ENCODE measurements at places on chromosomes 3 and 15.

DNA sequence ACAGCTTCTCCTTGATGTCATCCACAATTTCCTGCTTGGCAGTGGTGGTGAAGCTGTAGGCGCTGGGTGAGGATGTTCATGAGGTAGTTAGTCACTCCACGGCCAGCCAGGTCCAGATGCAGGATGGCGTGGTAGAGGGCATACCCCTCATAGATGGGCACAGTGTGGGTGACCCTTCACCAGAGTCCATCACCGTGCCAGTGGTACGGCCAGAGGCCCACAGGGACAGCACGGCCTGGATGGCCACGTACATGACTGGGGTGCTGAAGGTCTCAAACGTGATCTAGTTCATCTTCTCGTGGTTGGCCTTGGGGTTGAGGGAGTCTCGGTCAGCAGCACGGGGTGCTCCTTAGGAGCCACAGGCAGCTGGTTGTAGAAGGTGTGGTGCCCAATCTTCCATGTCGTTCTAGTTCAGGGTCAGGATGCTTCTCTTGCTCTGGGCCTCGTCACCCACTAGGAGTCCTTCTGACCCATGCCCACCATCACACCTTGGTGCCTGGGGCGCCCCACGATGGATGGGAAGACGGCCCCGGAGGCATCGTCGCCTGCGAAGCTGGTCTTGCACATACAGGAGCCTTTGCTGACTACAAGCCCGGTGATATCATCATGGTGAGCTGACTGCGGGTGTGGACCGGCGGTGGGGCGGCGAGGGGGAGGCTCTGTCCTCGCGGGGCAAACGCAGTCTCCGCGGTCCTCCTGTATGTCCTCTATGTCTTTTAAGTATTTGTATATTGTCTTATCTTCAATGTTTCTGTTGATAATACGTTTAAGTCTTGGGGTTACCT, 1119.0 kb downstream of the NAALADL2 start:
- DNase-seq = no peak

DNA sequence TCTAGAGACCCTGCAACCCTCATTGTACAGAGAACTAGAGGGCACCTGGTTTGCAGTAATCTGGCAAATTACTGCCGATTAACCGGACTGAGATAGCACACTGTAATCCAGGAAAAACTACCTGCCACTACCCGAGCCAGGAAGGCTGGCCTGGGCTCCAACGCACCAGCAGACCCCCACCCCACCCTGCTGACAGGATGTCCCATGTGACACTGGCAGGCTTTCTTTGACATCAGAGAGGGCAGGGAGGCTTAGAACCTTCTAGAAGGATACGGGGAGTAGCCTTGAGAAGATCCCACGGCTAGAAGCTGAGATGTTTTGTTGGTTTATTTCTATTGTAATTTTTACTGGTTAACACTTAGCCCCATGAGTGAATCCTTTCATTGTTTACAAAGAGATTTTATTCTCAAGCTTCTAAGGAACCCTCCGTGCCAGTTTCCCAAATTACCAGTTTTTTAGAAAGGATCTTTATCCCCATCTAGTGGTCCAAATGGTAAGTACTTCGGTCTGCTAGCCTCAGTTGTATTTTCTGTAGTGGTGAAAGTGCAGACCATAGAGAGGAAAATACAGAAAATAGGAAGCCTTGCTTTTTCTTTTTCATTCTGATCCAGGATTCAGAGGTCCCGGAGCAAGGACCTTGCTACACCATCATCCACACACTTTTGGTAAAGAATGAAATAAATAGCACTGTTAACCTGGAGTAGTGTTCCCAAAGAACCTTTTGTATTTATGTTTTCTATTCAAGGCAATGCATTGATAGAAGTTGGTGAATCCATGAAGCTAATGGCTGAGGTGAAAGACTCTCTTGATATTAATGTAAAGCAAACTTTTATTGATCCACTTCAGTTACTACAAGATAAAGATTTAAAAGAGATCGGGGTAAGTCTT, 81.9 kb upstream of the ADAMTSL3 start:
- DNase-seq = peak; percentile 13

DNA sequence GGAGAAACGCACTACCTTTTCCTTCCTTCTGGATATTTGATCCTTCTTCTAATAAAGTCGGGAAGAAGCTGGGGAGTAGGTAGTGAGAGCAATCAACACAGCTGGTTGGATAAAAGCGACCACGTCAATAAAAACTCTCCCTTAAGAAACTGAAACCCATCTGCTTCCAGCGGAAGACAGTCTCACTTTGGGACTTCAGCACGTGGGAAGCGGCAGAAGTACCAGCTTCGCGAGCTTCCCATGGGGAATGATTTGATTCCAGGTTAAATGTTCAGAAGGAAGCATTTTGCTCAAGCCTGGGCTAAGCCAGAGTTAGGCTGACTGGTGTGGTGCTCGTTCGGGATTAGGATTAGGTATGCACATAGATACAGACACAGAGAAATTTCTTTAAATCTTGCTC, 262.3 kb upstream of the LYSMD4 start:
- DNase-seq = no peak

GRCh38 chr3:74124782-74125181, 489.7 kb downstream of the CNTN3 start:
- no peak for DNase-seq

DNA sequence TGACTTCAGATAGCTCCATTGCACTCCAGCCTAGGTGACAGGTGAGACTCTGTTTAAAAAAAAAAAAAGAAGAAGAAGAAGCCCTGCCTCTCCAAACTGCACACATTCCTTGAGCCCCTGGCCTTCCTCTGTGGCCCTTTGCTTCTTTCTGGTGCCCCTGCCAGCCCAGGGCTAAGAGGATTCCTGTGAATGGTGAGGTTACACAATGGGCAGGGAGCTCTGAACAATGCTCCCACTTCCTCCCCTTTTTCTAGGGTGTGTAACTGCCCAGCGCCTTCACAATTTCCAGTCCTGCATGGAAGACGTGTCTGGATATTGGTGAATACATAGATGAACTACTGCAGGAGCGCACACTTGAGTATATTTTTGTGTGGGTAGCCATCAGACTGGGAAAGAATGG, 3.6 kb upstream of the AMOTL2 start:
- no peak for DNase-seq

DNA sequence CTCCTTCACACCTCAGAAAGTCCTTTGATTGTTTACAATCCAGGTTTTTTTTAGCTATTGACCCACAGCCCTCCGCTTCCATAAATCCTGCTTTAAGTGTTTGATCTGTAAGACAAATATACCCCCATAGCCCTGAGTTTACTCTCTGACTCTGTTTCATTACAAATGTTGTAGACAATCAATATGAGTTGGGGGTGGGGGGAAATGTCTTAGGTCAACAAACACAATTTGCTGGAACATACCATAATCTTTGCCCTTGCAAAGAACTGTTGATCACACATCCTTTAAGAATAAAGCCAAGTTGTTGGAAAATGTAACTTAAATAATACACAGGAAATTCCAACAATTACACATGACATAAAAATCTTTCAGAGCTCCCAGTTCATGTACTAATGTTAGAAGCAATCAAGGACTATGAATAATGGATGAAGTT, 301.8 kb upstream of the SEMA6D start:
- DNase-seq = no peak

DNA sequence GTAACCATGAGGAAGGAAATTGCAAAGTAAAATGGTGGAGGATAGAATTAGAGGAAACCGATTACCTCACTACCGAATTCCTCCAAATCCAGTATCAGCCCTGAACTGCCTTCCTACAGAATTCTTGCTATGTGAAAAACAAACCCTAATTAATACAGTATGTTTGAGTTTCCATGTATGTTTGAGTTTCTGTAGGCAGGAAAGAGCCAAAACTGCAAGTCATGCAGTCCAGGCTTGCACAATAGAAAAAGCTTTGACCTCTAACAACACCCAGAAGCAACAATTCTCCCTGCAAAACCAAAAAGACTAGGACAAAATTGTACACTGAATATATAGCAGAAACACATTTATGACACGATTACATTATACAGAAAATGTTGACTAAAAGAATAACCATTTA, 614.8 kb downstream of the DIPK2A start:
- peak; percentile 84 for DNase-seq

GRCh38 chr3:98556164-98557130, 24.7 kb downstream of the GPR15 start:
- DNase-seq = no peak

- DNase-seq = no peak
Measured at GRCh38 chr3:72259755-72260587, 475.0 kb upstream of the PROK2 start.

DNA sequence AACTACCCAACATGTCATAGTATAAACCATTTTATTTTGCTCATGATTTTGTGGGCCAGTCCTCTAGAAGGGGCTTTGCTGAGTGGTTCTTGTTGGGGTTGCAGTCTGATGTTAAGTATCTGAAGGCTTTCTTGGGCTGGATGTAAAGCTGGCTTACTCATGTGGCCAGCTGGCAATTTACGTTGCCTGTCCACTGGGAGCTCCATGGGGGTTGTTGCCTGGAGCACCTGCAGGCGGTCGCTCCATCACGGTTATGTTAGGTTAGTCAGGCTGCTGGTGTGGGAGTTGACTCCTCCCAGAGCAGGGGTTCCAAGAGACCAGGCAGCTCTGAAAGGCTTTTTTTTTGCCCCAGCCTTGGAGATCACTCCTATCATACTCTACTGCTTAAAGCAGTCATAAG, 98.1 kb downstream of the NR1D2 start:
- no peak for DNase-seq

DNA sequence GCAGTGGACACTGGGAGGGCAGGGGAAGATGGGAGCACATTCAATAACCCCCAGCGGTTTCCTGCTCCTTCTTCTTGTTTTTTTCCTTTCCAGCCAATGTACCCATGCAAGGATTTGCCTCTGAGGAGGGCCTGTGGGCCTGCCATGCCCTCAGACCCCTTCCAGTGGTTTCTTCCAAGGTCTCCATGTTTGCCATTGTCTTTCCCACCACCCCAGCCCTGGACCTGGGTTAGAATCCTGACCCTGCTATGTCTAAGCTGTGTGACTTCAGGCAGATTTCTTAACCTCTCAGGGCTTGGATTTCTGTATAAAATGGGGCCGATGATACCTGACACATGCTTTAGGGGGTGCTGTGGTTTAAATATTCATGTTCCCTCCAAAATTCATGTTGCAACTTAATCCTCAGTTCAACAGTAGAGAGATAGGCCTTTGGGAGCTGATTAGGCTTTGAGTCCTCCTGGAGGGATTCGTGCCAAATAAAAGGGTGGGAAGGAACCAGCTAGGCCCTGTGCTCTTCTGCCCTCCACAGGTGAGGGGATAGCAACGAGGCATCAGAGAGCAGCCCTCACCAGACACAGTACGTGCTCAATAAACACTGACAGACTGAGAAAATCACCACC, 46.3 kb upstream of the FLNB start:
- no peak for DNase-seq

- no peak for DNase-seq
Measured at GRCh38 chr3:113232342-113232741, 21.0 kb downstream of the BOC start.

- no peak for DNase-seq
Measured at GRCh38 chr3:46236294-46237054, 5.8 kb upstream of the CCR3 start.

DNA sequence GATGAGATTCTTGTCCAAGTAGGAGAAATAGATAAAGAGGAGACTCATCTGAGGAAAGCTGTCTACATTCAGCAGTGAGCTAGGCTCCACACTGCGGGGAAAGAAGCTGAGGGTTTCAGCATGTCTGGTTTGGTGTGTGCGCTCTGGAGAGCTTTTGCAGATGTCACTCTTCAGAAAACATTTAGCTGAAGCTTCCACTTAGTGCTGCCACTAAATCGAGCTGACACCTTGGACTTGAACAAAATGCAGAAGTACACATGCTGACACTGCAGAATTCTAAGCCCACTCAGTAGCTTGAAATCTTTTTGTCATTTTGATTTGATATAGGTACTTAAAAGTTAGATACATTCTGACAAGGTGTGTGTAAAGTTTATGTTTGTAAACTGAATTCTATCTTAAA, 32.3 kb upstream of the CRTC3 start:
- no peak for DNase-seq

GRCh38 chr15:22955544-22956119, 24.5 kb downstream of the CYFIP1 start:
- DNase-seq = no peak

- no peak for DNase-seq
Measured at GRCh38 chr3:106206613-106207012, 337.8 kb upstream of the CBLB start.

GRCh38 chr15:72319360-72319984, 485 bp downstream of the CELF6 start:
- DNase-seq = no peak

GRCh38 chr15:41231422-41232226, 556 bp downstream of the CHP1 start:
- no peak for DNase-seq

- no peak for DNase-seq
Measured at GRCh38 chr15:36777926-36778325, 198.5 kb downstream of the CDIN1 start.

DNA sequence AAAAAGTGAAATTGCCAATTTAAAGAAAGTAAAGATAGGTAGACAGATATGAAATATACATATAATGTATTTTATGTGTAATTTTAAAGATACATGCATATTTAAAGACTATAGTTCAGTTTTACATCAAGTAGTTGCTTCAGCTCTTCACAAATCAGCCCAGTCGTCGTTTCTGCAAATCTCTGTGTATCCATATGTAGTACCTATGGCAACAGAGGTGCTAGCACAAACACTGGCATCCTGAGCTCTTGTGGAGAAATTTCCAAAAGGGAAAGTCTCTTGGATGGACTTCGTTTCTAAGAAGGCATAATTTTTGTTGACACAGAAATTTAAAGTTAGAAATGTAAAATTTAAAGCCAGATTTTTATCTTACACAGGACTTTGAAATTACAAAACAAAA, 1284.7 kb downstream of the ROBO1 start:
- DNase-seq = no peak

Data from fibroblast of the conjunctiva (primary cell).